Neural crest cell (in vitro differentiated cells): ENCODE measurements at places on chromosomes 3 and 15.

- DNase-seq = no peak
Observed at GRCh38 chr3:44226573-44226972, 15.1 kb upstream of the TOPAZ1 start.

- no peak for DNase-seq
Observed at GRCh38 chr15:29102911-29103823, 166.5 kb downstream of the NSMCE3 start.

- DNase-seq = no peak
Observed at GRCh38 chr3:115766587-115767482, 143.5 kb downstream of the GAP43 start.

DNA sequence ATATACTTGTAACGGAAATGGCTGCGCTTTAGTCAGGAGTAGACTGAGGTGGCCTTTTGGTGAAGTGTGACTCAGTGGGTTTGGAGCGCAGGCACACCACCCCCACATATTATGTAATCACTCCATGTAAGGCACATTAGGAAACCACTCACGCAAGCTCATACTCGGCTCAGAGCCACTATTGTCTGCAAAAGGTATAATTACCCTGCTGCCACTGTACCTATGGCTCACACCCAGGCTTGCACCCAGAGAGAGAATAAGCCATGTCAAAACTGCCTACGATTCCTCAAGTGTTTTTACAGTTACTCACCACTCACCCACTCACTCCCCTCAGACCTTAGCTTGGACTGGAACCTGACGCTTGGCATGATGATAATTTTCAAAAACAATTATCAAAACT lies 611.9 kb upstream of the CCDC54 start:
- no peak for DNase-seq

DNA sequence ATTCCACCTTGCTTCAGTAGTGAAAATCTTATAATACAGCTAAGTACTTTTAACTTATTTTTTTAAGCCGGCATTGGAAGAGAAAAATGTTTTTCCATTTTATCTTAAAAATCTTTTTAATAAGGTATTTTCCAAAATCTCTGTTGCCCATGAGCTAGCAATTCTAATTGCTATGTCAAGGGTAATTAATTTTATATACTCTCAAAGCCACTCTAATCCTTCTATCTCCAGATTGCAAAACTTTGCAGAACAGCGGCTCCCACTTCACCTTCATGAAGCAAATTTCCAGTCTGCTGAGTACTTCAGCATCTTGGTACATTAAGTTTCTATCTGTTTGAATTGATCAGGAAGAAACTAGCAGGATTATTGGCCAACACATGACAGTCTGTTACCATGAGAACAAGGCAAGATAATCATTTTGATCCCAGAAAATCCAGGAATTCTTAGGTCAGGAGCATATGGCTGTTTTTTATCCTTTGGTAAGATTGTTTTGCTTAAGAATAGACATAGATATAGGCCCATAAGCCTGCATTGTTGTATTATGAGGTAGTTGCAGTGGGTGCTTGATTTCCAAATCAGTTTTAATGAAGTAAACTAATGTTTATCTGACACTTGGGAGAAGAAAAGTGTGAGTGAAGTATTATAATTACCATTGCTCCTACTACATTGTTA lies 6.0 kb downstream of the TIPARP start:
- no peak for DNase-seq

GRCh38 chr3:52783211-52783555 lies 5.8 kb downstream of the ITIH1 start:
- no peak for DNase-seq

DNA sequence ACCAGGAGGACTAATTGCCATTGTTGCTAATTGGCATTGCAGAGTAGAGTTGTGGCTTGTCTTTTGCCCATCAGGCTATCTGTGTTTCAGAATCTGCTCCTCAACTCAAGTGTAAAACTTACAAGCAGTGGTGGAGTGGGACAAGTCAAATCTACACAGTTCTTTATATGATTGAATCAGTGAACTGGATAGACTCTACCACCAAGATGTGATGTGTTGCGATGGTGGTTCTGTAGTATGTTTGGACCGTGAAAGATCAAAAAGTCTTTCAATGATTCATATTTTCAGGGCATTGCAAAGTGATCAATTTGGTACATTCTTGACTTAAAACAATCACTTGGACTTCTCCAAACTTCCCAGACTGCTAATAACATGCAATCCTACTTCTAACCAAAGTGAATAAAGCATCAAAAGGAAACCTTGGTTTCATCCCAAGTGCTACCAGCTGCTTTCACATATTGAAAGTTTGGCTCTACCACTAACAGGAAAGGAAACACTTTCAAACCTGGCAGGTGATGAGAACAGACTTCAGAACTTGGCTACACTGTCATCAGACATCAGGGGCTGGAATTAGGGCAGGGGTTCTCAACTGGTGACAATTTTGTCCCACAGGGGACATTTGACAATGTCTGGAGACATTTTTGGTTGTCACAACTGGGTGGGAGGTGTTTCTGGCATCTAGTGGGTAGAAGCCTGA lies 844.7 kb upstream of the CFAP20DC start:
- no peak for DNase-seq

DNA sequence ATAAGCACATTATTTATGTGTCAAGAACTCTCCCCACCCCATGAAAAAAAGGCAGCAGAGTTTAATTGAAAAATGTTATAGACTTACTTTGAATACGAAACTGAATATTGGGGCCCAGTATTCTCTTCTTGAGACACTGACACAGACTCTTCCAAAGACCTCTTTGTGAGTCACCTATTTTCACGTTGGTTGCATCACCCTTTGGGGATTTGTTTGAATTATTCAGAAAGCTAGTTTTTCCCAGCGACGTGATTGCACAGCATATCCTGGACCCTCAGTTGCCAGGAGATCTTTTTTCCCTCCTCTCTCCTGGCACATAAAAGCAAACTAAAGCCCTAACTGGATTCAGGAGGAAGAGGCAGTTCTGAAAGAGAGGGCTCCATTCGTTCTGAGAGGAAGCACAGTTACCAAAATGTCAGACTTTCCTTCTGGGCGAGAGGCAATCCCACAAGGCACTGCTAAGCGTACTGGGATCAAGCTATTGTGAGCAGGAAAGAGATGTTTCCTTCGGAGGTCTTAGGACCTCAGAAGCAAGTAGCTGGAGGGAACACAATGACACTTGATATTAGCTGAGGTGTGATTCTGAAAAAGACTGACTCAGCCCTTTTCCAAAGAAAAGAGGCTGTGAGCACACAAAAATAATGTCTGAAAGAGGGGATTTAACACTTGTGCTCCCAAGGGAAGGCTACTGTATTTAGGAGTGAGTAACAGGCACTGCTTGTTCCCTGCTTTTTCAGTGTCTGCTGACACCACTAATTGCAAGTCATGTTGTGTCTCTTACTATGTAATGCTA lies 65.8 kb upstream of the CADPS start:
- no peak for DNase-seq

GRCh38 chr15:92683511-92683834 lies 27.9 kb upstream of the FAM174B start:
- peak; percentile 41 for DNase-seq

DNA sequence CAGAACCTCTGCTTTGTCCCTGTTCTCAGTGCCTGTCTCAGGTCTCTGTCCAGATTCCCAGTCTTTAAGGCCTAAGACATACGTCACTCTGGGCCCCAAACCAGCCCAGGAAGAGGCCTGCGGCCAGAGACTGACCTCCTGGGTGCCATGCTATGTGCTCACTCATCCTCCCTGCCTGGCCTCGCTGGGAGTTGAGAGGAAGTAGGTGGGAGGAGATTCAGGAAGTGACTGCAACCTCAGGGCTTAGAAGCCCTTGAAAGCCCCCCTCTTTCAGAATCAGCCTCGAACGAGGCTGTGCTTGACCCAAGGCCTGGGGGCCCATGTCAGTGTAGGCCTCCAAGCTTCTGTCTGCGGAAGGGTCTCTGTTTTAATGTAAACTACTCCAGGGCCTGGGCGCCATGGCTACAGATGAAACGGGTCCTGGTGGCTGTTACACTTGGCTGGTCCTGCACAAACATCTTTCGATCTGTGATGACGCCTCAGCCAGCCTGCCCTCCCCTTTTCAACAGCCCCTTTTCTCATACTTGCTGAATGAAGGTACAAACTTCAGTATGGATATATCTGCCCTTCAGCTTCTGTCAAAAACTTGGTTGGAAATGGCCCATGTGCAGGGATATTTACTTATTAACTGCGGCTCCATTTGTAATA lies 11.7 kb downstream of the RASGRF1 start:
- no peak for DNase-seq

DNA sequence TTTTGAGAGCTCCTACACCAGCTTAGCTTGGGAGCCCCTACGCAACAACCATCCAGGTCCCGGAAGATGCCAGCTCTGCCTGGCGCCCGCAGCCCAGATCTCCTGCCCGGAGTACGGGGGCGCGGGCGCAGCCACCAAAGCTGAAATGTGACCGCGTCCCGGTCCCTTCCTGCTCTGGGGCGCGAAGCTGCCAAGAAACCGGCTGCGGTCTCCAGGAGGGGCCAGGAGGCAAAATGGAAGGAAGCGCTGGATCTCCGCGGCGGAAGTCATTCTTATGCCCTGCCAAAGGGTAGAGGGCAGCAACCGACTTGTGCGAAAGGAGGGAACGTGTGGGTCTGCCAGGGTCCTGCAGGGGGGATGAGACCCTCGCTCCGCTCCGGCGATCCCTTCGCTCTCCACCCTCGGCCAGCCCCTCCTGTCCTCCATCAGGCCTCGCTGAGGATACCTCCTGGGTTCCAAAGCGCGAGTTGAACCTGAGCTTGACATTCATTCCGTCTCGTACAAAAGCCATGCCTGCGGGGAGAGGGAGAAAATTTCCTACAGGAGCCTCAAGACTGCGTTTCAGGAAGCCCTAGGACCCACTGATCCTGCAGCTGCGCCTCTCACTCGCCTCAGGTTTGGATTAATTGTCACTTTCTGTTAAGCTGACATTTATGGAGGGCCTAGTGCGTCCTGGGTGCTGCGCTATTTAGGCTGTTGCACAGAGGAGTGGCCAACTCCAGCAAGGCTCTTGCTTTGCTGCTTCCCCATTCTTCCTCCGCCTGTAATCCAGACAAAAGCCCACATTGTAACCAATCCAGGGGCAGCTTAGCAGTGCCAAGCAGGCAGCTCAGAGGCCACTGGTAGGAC lies 98.3 kb upstream of the VGLL3 start:
- DNase-seq = no peak

DNA sequence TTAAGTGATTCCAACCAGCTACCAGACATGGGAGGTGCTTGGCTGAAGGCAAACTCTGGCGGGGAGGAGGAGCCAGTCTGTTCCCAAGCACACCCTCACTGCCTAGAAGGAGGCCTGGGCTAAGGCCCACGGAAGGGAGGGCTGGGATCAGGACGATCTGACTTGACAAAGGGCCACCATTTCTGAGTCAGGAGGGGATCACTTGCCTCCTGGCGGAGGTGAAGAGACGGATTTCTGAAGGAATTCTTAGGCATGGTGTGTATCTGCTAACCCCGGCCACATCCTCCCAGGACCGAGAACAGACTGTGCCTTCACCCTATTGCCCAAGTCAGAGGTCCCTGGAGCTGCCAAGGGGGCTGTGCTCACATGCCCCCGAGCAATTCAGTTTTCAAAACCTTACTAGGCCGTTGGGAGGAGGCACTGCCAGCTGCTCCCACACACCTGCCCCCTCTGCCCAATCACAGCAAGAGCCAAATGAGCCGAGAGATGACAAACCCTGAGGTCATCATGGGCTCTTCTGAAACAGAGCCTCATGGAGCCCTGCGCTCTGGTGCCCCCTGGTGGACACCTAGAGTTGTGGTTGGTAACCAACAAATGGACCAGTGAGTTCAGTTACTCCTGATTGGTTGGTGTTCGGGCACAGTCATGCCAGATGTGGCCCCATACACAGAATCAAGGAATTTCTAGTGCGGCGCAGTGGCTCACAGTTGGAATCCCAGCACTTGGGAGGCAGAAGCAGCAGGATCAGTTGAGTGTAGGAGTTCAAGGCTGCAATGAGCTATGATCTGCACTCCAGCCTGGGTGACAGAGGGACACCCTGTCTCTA lies 6.5 kb upstream of the TNK2 start:
- DNase-seq = peak; percentile 95

DNA sequence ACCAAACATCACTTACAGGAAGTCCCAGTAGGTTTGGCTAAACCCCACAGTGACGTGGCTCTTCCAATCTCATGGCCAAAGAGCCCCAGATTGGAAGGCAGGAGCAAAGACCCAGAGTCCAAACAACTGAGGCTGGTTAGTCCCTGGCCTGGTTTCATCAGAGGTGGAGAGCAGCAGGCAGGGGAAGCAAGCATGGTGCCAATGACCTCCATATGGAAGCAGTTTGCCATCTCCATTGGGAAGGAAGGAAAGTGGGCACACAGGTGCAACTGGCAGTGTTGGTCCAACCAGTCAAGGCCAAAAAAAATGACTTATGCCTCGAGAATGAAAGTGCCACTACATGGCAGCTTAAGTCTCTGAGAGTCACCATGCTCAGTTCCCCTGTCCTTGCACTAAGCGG lies 175.9 kb downstream of the NTRK3 start:
- DNase-seq = no peak

GRCh38 chr3:12992629-12993516 lies 80.4 kb downstream of the IQSEC1 start:
- DNase-seq = no peak

DNA sequence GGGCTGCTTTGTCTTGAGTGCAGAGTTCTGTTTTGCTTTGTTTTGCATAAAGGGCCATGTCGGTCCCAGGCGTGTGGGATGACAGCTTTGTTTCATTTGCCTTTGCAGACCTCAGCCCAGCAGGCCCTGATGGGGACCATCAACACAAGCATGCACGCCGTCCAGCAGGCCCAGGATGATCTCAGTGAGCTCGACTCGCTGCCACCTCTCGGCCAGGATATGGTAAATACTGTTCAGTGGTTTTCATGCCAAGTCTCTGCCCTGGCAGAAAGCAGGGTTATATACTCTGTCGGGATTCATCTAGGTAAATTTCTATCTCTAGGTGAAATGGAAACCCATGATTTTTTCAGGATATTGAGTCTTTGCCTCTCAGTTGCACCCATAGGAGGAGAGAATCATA lies 343.9 kb upstream of the TPM1 start:
- DNase-seq = no peak

DNA sequence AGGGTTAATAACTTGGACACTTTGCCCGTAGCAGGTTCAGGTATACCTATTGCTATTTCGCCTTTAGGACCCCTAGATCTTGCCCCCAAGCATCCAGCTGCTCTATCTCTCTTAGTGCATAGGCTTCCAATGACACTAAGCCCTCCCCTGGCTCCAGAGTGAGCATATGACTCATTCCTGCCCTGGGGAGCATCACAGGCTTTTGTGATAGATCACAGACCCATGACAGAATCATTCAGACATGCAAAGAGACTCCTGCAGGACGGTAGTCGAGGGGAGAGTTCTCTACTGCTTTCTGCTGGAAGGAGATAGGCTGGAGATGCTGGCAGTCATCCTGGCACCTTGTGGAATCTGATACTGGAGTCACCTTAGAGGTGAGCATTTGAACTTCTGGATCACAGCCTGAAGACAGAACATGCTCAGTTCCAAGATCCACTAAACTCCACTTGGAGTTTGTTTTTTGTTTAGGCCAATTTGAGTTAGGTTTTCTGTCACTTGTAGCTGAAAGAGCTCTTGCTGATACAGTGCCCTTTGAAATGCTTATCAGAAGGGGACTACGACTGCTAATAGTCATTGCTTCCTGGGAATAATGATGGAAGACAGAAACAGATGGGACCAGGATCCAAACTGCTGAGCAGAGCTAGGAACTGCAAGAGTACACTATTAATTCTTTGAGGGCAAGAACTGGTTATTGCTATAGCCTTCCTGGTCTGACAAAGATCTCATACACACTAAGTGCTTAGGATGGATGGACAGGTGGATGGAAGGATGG lies 11.0 kb downstream of the LYSMD2 start:
- no peak for DNase-seq
